ENCODE measurements at places on chromosomes 16 and 17.

DNA sequence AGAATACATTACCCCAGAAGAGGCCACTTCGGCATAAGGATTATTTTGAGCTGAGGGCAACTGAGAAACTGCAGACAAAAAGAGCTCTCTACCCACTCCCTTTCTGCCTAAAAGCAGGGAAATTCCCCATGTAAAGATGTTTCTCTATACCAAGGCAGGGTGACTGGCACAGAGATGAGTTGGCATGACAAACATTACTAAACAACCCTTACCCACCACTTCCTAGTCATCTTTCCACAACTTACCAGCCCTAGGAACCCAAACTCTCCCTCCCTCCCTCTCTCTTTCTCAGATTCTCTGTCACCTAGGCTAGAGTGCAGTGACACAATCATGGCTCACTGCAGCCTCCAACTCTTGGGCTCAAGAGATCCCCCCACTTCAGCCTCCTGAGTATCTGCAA is 68.6 kb downstream of the EMP2 start:
- DNase-seq, result no peak

GRCh38 chr17:74943808-74944522 is 8.3 kb downstream of the OTOP3 start:
- peak; percentile 18 for DNase-seq

GRCh38 chr16:54928411-54929089 is 2.1 kb upstream of the IRX5 start:
- DNase-seq, result peak; percentile 16

- no peak for DNase-seq
Observed at GRCh38 chr17:632560-632959, 82.1 kb downstream of the VPS53 start.

- no peak for DNase-seq
Observed at GRCh38 chr16:89744813-89745212, 23.5 kb downstream of the ZNF276 start.

DNA sequence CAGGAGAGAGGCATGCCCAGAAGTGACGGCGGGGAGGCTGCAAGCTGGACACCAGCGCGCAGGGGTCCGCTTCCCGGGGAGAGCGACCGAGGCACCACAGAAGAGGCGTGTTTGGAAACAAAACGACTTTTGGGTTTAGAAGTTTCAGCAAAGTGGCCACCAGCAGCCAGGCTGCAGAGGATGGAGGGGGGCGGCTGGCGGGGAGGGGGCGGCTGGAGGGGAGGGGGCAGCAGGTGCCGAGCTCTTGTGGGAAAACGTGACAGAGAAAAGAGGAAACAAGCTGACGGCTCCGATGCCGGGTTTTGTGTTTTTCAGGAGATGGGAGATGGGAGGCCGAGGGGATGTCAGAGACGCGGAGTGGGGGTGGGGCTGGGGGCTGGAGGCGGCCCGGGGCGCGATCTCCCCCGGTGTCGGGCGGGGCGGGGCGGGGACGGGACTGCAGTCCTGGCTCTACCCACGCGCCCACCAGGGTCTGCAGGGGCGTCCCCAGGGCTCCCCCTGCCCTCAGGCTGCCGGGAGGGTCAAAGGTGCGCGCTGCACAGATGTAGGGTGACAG is 32.1 kb upstream of the RPH3AL start:
- DNase-seq, result no peak

DNA sequence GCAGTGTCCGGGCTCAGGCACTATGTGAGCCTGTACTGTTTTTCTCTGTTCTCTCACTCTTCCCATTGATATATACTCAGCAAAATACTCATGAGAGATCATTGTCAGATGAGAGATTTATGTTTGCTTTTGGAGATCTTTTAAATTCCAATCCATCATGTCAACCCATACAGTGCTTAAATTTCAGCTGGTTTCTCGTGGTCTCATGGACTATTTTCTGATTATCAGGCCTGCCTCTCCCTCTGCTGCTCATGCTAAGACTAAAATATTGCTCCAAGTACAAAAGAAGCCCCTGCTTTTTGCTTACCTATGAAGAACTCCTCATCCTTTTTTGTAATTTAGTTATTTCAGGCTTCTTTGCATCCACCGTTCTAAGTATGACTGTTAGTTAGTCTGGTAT is 547.2 kb downstream of the KCNJ2 start:
- DNase-seq, result no peak

DNA sequence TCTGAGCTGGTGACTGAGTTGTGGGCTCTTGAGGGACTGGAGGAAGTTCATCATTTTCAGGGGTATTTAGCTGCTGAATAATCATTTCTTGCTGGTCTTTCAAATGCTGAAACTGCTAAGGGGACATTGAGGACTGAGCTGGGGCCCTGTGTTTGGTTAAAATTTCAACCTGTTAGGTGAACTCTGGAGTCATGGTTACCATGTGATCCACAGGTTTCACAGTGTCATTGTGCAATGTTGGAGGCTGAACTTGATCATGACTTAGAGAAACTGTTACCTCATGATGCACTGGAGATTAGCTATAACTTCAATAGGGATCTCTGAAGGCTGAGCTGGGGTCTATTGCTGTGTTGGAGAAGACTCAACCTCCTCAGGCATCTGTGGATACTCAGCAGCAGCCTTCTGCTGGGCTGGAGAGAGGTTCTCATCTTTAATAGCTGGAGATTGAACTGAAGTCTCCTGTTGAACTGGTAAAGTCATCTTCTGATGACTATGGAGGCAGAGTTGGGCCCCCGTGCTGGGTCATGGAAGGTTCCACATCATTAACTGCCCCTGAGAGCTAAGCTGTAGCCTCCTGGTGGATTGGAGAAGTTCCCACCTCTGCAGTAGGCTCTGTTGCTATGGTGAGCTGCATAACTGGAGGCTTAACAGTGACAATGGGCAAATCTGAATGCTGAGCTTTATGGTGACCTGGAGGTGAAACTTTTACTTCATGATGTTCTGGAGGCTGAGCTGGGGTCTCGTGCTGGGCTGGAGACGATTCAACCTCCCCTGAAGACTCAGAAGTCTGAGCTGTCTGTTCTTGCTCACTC is 15.2 kb downstream of the RDM1 start:
- DNase-seq, result no peak

- no peak for DNase-seq
Observed at GRCh38 chr17:50170662-50171370, 5.0 kb downstream of the SGCA start.

DNA sequence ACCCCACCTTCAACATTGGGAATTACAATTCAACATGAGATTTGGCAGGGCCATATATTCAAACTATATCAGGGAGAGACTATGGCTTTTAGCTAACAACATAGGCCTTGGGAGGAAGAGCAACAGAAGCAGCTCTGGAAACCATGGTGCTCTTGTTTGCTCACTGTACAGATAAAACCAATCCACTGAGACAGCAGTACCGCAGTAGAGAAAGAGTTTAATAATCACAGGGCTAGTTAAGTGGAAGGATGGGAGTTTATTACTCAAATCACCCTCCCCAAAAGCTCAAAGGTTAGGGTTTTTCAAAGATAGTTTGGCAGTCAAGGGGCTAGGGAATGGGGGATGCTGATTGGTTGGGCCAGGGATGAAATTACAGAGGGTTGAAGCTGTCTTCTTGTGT is 52.7 kb upstream of the CRHR1 start:
- no peak for DNase-seq

DNA sequence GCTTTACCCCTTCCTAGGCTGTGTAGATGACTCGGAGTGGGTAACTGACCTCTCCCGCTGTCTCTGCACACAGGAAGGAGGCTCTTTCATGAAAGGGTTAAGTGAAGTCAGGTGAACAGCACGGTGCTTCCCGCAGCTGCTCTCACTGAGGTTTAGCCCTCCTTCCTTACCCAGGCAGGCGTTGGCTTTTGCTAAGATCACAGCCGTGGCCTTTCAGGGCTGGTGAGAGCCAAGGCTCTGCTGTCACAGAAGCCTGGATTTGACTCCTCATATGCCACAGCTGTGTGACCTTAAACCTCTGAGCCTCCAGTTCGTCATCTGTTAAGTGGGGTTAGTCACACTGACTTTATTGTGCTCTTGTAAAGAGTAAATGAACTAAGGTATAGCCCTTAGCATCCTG is 90.9 kb upstream of the PLCG2 start:
- DNase-seq, result no peak

DNA sequence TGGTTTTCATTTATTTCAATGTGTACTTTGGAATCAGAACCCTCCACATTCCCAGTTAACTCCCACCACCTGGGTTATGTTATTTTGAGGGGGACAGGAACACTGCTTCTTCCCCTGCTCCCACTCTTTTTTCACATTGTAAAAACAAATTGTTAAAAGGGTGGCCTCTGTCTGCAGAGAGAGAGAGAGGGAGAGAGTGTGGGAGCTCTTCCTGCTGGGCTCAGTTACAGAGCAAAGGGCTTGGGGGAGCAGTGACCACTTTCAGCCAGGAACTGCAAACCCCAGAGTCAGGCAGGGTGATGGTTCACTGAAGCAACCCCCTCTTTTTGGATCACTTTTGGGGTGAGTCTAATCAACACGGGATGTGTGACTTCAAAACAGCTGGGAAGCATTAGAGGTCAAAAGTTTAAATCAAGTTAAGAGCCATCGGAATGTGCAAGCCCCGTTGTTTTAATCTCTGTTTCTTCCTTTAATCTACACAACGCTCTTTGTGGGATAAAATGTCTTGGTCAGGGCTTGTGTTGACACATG is 577.0 kb upstream of the CDH11 start:
- peak; percentile 82 for DNase-seq

DNA sequence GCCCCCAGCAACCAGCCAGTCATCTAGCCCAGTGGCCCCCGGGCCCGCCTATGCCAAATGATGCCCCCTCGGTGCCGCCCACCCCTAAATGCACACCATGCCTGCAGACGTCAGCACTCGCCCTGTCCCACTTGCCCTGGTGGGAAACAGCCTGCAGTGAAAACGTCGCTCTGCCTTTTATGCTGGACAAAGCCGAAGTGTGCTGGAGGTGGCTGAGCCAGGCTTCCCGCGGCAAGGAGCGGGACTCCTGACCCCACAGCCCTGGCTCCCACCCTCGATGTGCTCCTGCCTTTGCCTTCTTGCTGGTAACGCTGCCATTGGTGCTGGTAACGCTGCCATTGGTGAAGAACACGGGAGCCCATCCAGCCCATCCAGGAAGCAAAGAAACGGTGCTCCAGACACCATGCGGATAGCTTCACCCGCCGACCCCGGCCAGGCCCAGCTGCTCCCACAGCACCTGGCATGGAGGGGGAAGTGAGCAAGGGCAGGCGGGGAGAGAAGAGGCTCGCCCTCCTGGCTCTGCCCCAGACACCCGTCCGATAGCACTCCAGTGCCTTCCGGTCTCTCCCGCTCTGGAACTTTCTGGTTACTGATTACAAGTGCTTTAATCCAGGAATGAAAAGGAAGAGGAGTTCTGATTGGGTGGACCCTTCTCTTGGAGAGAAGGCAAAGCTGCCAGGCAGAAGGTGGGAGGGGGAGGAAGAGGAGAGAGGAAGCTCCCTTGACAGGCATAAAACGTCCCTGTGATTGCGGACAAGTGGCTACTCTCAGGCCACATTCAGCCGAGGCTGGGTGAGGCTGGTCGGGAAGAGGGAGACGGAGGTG is 4.0 kb upstream of the BAIAP2 start:
- DNase-seq, result no peak

GRCh38 chr17:5841862-5842261 is 228.3 kb upstream of the WSCD1 start:
- DNase-seq, result no peak

GRCh38 chr17:55642741-55643140 is 79.9 kb downstream of the TMEM100 start:
- no peak for DNase-seq

Data from iris pigment epithelial cell (primary cell).